ENCODE measurements at places on chromosomes 16 and 17.

- DNase-seq, result no peak
Observed at GRCh38 chr17:14119546-14119945, 50.2 kb downstream of the COX10 start.

- DNase-seq, result no peak
Observed at GRCh38 chr17:32161506-32162365, 19.4 kb downstream of the RHOT1 start.

GRCh38 chr16:75254359-75254837 is 3.0 kb upstream of the BCAR1 start:
- no peak for DNase-seq

DNA sequence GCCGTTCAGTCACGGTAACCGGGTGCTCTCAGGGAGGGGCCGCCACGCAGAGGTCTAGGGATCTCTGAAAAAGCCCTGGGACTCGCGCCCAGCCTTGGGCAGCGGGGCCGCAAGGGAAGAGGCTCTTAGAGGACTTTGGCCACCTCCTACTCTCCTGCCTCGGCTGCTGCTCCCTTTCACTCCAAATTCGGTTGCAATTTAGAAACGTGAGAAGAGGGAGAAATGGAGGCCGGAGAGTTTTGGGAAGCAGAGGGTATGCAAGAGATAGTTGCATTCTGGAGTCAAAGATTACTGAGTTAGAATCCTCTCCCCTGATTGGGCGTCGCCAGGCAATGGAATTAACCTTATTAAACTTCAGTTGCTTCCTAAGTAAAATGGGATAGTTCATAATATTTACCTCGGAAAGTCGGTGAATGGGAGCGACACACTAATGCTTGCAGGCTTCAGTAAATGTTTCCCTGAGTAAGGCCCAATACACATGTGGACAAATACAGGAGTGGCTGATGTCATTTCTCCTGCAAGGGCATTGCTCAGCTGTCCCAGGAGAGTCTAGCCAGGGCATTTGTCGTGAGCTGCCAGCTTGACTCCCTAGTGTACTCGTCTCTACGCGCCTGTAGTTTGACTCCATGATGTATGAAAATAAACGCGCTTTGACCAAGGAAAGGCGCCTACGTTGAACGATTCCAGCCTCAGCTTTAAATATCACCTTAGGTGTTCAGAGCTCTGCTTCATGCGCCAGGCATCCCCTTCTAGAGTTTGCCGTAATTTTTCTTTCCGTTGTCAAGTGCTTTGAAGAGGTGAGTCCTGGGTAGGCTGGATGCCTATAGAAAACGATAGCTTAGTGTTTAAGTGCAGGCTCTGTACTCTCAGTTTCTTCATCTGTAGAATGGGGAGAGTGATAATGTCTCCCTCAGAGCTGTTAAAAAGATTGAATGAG is 667 bp downstream of the OGFOD1 start:
- DNase-seq, result peak; percentile 33

DNA sequence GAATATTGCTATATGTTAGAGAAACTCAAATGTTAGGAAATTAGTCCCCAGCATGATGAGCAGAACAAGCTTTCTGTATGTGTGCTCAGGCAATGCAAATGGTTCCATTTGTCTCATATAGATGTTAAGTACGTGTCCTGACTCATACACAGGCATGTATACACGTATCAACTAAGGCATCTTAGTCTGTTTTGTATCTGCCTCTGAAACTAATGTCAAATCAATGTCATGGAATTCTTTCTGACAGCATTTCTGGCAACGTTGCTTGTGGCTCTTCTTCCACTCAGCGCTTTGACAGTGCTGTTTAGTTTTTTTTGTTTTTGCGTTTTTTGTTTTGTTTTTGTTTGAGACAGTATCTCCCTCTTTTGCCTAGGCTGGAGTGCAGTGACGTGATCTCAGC is 111.9 kb downstream of the CNTNAP4 start:
- DNase-seq, result no peak

GRCh38 chr17:850851-851763 is 69.0 kb downstream of the MRM3 start:
- DNase-seq, result no peak

DNA sequence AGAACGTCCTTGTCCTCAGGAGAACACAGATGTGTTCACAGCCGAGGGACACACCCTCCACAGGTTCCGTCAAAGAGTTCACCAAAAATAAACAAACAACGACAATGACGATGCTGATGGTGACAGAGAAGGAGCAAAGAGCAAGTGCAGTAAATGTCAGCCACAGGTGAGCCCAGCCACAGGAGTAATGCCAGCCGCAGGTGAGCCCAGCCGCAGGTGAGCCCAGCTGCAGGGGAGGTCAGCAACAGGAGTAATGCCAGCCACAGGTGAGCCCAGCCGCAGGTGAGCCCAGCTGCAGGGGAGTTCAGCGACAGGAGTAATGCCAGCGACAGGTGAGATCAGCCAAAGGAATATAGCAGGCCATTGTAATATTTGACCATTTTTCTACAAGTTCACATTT is 315.2 kb downstream of the FOXL1 start:
- no peak for DNase-seq

- no peak for DNase-seq
Observed at GRCh38 chr17:42920106-42920900, 19.7 kb downstream of the G6PC1 start.

- no peak for DNase-seq
Observed at GRCh38 chr16:60199150-60199549, 1465.0 kb upstream of the GOT2 start.

DNA sequence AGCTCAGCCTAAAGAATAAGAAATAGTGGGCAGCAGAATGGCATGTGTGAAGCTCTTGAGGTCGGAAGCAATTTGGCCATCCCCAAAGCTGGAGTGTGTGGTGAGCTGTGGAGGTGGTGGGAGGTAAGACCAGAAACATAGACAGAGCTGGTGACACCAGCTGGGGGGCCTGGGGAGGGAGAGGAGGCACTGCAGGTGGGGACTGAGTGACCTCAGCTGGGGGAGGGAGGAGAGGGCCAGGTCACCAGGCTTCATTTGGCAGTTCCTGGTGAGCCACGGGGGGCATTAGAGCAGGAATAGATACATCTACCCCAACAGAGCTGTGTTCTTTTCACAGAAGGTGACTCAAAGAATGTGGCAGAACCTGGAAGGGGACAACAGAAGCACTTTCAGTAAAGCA is 31.9 kb downstream of the WFDC1 start:
- no peak for DNase-seq

- DNase-seq, result no peak
Observed at GRCh38 chr17:9444687-9445086, 130.9 kb downstream of the STX8 start.

DNA sequence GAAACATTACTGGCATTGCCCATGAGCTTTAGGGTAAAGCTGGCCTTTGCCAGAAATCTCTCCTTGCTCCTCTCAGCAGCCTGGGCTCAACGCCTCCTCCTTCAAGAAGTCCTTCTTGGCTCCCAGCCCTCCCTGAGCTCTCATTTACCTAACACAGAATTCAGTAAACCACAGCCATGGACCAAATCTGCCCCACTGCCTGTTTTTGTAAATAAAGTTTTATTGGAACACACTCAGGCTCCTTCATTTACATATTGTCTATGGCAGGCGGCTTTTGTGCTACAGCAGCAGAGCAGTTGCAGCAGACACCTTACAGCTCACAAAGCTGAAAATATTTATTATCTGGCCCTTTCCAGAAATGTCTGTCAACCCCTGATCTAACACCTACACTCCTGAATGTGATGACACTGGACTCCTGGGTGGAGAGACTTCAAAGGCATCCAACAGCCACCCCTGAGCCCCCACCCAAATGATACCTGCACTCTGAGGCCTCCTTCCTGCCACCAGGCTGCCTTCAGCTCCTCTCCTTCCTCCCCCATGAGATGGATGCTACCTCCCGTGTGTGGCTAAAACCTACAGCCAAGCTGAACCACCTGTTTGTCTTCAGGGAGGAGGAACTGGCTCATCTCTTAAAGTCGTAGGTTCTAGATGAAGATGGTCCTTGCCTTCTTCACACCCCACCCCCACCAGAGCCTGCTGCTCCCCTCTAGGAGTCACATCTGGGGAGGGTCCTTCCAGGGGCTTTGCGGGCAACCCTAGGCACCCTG is 41.6 kb downstream of the PIMREG start:
- no peak for DNase-seq

GRCh38 chr17:37475731-37476420 is 13.8 kb upstream of the DUSP14 start:
- DNase-seq, result no peak

- no peak for DNase-seq
Observed at GRCh38 chr17:75619506-75620431, 13.5 kb upstream of the SMIM5 start.

DNA sequence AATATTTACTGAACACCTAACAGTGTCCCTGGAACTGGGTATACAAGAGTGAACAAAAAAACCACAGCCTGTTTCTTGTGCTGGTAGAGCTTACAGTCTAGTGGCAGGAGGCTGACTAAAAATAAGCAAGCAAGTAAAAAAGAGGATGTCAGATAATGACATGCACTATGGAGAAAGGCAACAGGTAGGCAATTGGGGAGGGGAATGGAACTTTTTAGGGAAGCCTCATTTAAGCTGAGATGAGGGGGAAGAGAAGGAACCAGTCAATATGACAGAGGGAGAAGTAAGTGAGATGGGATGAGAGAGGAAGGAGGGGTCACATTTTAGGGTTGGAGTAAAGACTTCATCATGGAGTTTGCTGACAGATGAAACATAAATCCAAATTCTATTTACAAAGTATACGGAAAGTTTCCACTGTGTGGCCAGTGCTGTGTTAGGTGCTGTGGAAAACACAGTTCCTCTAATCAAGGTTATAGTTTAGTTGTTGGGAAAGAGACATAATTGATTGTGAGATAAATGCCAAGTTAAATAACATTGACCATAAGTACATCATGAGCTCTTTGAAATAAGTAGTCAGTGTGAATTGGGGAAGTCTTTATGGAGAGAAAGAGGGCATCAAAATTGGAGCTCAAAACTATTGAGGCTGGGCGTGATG is 251.4 kb downstream of the FTO start:
- DNase-seq, result no peak

DNA sequence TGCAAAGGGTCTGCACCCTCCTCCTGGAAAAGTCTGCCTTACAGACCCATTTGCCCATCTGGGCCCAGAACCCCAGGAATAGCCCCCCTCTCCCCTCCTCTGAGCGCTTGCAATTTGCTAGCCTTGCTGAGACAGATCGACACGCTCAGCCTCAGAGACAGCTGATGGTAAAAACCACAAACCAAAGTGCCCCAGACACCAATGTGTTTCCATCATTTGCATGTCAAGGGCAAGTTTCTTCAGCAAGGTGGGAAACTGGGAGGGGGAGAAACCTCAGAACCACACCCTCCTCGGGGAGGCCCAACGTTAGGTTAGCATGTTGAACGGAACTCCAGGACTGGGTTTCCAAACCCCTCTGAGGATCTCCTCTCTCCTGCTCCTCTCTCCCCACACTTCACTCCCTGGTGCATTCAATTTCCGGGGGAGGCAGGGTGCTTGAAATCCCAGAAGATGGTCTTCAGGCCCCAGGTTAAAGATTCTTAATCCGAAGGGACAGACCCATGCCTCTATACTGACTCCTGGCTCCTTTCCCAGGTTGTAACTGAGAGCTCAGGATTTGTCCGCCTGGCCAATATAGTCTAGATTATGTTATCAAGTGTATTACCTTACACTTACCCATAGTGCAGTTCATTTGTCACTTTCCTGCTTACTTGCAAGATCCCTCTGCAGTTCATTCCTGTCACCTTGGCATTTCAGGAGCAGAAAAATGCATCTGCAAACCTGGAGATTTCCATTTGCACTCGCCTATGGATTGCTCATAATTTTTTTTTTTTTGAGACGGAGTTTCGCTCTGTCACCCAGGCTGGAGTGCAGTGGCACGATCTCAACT is 1.3 kb upstream of the CUEDC1 start:
- no peak for DNase-seq

GRCh38 chr16:49932434-49932833 is 76.5 kb upstream of the ZNF423 start:
- DNase-seq, result no peak

DNA sequence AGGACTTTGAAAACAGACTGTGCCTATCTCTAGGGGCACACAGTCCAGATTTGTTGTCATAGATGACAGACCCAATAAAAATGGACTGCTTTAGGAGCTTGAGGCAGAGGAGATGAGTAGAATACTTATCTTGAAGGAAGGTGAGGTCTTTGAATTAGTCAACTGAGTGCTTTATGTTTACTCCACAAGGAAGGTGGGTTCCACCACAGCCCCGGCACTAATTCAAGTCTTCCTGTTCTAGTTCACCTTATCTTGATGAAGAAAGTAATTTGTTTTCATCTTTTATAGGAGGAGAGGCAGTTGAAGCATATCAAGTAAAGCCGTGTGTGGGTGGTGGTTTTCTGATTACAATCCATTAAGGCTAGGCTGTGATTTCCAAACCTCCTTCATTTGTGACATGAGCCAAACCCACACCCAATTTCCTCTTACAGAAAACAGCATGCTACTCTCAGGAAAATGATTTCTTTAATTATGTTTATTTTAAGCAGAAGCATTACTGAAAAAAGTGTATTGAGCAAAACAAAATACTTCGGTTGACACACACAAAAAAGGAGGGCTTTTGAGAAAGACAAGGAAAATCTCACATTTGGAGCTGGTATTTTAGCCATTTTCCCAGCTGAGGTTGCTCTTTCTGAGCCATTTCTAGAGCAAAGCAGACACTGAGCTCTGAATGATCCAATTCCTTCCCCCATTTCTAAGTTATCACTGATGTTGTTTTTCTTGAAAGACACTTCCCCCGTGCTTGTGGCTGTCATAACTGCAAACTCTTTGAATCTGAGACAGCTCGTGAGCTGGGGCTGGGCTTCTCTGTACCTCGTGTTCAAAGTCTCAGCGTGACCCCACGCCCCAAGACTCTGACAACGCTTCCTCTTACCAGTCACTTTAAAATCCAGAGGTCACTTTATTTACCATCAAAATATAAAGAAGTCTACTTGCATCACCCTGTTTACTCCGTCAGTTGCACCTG is 35.4 kb downstream of the CDRT15 start:
- no peak for DNase-seq

DNA sequence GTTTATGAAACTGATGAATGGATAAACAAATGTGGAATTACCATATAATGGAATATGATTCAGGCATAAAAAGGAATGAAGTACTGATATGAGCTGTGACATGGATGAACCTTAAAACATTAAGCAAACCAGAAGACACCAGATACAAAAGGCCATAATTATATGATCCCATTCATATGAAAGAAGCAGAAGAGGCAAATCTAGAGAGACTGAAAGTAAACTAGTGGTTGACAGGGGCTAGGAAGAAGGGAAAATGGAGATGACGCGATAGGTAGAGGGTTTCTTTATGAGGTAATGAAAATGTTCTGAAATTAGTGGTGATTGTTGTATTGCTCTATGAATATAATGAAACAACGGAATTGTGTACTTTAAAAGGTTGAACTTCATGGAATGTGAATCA is 88.4 kb downstream of the HIC1 start:
- no peak for DNase-seq

DNA sequence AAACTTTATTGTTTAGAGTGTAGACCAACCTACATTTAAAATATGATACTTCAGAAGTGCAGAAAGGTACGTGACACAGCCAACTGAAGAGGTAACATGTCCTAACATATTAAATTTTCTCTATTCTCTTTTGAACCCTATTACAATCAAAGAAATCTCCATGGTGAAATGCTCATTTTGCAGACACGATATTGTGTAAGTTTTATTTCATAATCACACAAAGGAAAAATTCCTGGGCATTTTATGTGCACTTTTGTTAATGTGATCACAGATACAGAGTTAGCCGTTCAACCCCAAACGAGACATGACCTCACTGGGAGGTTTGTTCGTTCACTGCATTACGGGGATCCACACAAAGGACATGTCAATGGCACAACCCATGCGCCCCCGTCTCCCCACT is 21.8 kb downstream of the KCNJ16 start:
- DNase-seq, result no peak
